ENCODE measurements at places on chromosomes 2 and 18. TPM values are rescaled to one million over a fixed set of nuclear protein-coding genes. Genes with fewer than 3 reads are reported as not detected.

GRCh38 chr2:55165626-55166025 is 66.5 kb downstream of the CLHC1 start:
- H3K36me3 ChIP-seq, result no peaks in the 10 kb centered on the region
- no peak overlapping the region for H3K27ac ChIP-seq
- H3K27me3 ChIP-seq, result peaks cover 11% of the 10 kb centered on the region
- peaks cover 9% of the 10 kb centered on the region for H3K4me1 ChIP-seq

DNA sequence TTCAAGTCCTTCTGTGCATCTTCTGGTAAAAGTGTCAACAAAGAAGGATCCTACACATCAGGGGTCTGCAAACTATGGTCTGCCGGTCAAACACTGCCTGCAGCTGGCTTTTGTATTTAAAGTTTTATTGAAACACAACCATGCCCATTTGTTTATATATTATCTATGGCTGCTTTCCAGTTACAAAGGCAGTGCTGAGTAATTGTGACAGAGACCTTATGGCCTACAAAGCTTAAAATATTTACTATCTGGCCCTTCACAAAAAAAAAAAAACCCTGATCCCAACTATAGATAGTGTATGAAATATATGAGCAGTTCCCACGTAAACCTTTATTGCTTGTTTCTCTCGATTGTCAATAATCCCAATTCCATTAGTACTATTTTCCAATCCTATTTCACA is 101.4 kb downstream of the RBMS1 start:
- H3K27ac ChIP-seq, result peak overlapping the region; percentile 80
- DNase-seq, result no peak
- H3K4me3 ChIP-seq, result peak overlapping the region; percentile 19
- H3K4me1 ChIP-seq, result peaks cover 56% of the 10 kb centered on the region
- no peaks in the 10 kb centered on the region for H3K27me3 ChIP-seq
- no peaks in the 10 kb centered on the region for H3K36me3 ChIP-seq

DNA sequence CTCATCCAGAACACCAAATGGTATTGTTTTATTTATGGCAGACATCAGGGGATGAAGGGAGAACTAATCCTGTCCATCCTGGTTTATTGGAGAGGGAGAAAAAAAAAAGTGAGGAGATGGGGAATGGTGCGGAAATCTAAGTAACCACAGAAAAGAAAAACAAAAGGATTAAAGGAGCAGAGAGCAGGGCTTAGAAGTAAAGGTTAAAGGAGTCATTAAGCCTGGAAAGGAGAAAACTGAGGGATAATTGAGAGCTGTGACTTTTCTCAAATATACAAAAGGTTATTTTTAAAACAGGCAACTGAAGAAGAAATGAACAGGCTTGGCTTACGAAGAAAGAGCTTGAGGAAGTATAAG is 127.2 kb upstream of the PPP1CB start:
- no peaks in the 10 kb centered on the region for H3K27me3 ChIP-seq
- no peak overlapping the region for H3K27ac ChIP-seq
- peak overlapping the region; percentile 77 for H3K4me3 ChIP-seq
- H3K36me3 ChIP-seq, result peaks cover 2% of the 10 kb centered on the region

The ACKR3 gene
- total RNA-seq, result 2.3 TPM

DNA sequence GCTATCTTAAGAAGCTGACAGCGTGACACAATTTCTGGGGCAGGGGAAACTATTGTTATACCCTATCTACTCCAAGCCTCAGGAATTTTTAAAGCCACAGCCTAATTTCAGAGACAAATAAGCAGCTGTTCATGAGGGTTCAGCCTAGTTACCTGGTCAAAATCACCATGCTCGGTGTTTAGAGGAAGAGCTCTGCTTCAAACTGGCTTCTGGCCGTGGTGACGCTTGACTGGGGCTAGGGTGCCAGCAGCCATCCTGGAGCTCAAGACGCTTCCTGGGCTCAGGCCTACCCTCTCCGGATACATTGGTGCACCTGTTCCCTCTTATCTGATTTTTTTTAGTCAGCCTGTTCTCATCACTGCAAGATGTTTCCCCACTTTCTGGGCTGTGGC is 41.7 kb downstream of the FRZB start:
- H3K27ac ChIP-seq, result no peak overlapping the region
- peaks cover 7% of the 10 kb centered on the region for H3K36me3 ChIP-seq
- H3K4me1 ChIP-seq, result no peaks in the 10 kb centered on the region
- H3K4me3 ChIP-seq, result no peak overlapping the region
- DNase-seq, result no peak
- H3K27me3 ChIP-seq, result peaks cover 39% of the 10 kb centered on the region

DNA sequence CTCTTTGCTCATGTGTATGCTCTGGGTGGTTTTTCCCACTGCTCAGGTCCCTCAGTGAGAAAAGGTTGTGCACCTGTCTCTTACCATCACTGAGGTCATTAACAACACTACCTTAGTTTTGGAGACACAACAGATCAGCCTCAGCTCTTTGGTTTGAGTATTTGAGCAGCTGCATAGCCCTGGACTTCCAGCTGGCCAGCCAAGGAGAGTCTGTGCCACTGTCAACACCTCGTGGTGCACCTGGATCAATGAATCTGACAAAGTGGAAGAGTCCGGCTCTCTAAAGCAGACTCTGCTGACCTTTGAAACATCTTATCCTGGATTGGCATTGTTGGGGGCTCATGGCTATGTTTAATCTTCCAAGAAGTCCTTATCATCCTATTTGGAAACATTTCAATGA is 30.0 kb downstream of the SERPINB8 start:
- peaks cover 4% of the 10 kb centered on the region for H3K36me3 ChIP-seq
- H3K27ac ChIP-seq, result no peak overlapping the region
- H3K4me3 ChIP-seq, result no peak overlapping the region
- no peaks in the 10 kb centered on the region for H3K4me1 ChIP-seq

The BCL2 gene
- 134 TPM for total RNA-seq

- no peak overlapping the region for H3K4me3 ChIP-seq
- no peak for DNase-seq
- H3K36me3 ChIP-seq, result no peaks in the 10 kb centered on the region
- no peaks in the 10 kb centered on the region for H3K27me3 ChIP-seq
- H3K27ac ChIP-seq, result peak overlapping the region; percentile 75
These were observed 139.2 kb upstream of the VRK2 start for GRCh38 chr2:57907411-57907810.

The EML6 gene
- total RNA-seq, result 2.2 TPM

DNA sequence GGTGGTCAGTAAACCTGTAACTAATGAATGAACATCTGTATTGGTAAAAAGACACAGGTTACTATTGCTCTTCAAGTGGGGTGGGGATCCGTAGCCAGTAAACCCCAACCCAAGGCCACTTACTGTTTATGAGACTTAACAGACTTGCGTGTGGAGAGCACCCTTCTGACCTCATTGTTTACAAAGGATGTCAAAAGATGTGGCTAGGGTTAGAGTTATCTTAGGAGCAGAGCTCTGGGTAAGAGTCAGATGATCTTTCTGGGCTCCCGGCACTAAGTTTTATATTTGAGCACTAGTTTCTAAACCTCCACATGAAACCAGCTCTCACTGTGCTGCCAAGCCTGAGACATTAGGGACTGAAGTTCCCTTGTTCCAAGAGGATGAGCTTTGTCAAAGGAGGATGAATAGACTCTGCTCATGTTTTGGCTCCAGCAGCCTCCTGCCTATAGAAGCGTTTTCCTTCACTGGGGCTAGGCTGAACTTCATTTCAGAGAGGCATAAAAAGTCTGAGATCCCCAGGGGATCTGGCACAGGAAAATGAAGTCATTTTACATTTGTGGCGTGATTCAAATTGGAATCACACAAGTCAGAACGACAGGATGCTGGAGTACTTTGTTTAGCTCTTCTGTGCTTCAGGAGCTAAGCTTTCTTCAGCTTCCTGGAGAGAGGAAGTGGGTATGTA is 403.1 kb upstream of the TRIB2 start:
- H3K4me1 ChIP-seq, result peaks cover 12% of the 10 kb centered on the region
- H3K36me3 ChIP-seq, result no peaks in the 10 kb centered on the region
- no peak for DNase-seq
- no peak overlapping the region for H3K4me3 ChIP-seq

The C2orf72 gene
- not detected for total RNA-seq

DNA sequence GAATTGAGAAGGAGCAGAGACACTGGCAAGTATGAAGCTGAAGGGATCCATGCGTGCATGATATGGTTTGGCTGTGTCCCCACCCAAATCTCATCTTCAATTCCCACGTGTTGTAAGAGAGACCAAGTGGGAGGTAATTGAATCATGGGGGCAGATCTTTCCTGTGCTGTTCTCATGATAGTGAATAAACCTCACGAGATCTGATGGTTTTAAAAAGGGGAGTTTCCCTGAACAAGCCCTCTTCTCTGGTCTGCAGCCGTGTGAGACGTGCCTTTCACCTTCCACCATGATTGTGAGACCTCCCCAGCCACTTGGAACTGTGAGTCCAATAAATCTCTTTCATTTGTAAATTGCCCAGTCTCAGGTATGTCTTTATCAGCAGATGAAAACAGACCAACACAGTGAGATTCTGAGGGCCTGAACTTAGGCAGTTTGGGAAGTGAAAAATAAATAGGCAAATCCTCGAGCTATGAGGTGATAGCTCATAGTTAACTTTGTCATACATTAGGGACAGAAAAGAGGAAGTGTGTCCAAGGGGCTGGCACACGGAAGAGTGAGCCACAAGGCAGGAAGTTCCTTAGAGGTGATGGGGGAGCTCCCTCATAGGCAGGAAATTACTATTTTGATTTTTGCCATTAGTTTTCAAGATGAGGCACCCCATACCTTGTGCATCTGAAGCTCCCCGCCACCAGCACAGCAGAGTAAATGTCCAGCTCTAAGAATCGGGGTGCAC is 658.8 kb upstream of the ID2 start:
- no peak overlapping the region for H3K4me3 ChIP-seq
- peaks cover 12% of the 10 kb centered on the region for H3K4me1 ChIP-seq
- no peak for DNase-seq
- no peak overlapping the region for H3K27ac ChIP-seq
- H3K36me3 ChIP-seq, result no peaks in the 10 kb centered on the region

DNA sequence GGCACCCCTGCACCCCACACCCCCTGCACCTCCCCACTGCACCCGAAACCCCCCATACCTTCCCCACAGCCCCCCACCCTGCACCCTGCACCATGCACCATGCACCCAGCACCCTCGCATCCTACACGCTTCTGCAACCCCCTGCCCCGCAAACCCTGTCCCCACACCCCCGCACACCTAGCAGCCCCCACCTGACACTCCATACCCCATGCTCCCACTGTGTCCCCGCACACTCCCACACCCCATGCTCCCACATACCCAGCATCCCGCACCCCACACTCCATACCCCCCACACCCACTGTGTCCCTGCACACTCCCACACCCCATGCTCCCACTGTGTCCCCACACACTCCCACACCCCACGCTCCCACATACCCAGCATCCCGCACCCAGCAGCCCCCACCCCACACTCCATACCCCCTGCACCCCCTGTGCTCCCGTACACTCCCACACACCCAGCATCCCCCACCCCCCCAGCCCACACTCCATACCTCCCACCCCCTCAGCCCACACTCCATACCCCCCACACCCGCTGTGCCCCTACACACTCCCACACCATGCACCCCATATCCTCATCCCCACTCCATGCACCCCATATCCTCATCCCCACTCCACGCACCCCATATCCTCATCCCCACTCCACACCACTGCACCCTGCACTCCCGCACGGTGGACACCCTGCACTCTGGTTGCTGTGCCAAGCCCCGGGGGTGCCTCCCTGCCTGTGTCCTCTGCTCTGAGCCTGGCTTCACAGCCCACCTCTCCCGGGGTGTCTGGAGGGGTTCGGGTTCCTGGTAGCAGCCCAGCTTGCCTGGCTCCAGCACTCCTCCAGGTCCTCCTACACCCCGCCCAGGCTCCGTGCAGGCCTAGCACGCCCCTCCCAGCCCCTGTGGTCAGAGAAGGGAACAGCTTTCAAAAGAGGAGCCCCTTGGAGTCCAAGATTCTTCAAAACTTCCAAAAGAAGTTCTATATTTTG is 93.9 kb upstream of the CTDP1 start:
- no peaks in the 10 kb centered on the region for H3K27me3 ChIP-seq
- DNase-seq, result no peak
- peaks cover 5% of the 10 kb centered on the region for H3K4me1 ChIP-seq
- no peak overlapping the region for H3K4me3 ChIP-seq
- H3K27ac ChIP-seq, result no peak overlapping the region

The LYPD6 gene
- not detected for total RNA-seq

- no peak overlapping the region for H3K4me3 ChIP-seq
- H3K4me1 ChIP-seq, result peaks cover 6% of the 10 kb centered on the region
- no peak for DNase-seq
- H3K27ac ChIP-seq, result peak overlapping the region; percentile 53
- peaks cover 16% of the 10 kb centered on the region for H3K36me3 ChIP-seq
These were observed 26.3 kb downstream of the TUBB6 start for GRCh38 chr18:12334366-12334808.

- H3K4me1 ChIP-seq, result peaks cover 4% of the 10 kb centered on the region
- peaks cover 2% of the 10 kb centered on the region for H3K36me3 ChIP-seq
- DNase-seq, result no peak
- H3K4me3 ChIP-seq, result no peak overlapping the region
These were observed 213.8 kb downstream of the MYO3B start for GRCh38 chr2:170391697-170392096.

- no peak for DNase-seq
- H3K27me3 ChIP-seq, result peaks cover 20% of the 10 kb centered on the region
- H3K4me3 ChIP-seq, result no peak overlapping the region
- peaks cover 3% of the 10 kb centered on the region for H3K4me1 ChIP-seq
- no peaks in the 10 kb centered on the region for H3K36me3 ChIP-seq
- no peak overlapping the region for H3K27ac ChIP-seq
These were observed 173.3 kb upstream of the SPRED2 start for GRCh38 chr2:65605743-65606058.

The SGO2 gene
- 1.5 TPM for total RNA-seq

DNA sequence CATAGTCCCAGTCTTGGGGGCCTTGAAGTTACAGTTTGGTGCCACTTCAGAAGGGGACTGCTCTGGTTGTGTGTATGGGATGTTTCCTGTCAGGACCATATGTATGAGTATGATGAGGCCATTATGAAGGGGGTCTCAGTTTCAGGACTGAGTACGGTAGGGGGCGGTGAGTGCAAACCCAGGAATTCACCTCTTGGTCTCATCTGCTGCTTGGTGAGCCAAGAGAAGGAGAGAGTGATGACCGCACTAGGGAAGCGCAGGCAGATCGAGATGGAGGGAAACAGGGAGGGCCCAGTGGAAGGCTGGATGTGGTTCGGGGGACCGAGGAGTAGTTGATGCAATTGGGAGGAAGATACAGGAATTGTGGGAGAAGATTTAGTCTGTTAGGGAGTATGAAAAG is 28.5 kb downstream of the DCDC2C start:
- no peak for DNase-seq
- no peaks in the 10 kb centered on the region for H3K4me1 ChIP-seq
- peaks cover 65% of the 10 kb centered on the region for H3K27me3 ChIP-seq

GRCh38 chr2:56376699-56377665 is 193.2 kb downstream of the CCDC85A start:
- no peaks in the 10 kb centered on the region for H3K27me3 ChIP-seq
- no peaks in the 10 kb centered on the region for H3K36me3 ChIP-seq
- H3K4me1 ChIP-seq, result no peaks in the 10 kb centered on the region
- H3K4me3 ChIP-seq, result no peak overlapping the region
- H3K27ac ChIP-seq, result no peak overlapping the region
- no peak for DNase-seq

The CFAP210 gene
- total RNA-seq, result 3.7 TPM

GRCh38 chr18:26575865-26576217 is 27.5 kb upstream of the KCTD1 start:
- H3K4me1 ChIP-seq, result peaks cover 2% of the 10 kb centered on the region
- no peak overlapping the region for H3K27ac ChIP-seq
- H3K27me3 ChIP-seq, result peaks cover 74% of the 10 kb centered on the region
- no peaks in the 10 kb centered on the region for H3K36me3 ChIP-seq
- no peak for DNase-seq

GRCh38 chr2:219823574-219823973 is 196.1 kb downstream of the SLC4A3 start:
- no peak for DNase-seq
- no peaks in the 10 kb centered on the region for H3K36me3 ChIP-seq
- H3K27ac ChIP-seq, result no peak overlapping the region
- peaks cover 2% of the 10 kb centered on the region for H3K4me1 ChIP-seq

All from T-helper 17 cell (primary cell).